ENCODE measurements at places on chromosomes 4 and X.

DNA sequence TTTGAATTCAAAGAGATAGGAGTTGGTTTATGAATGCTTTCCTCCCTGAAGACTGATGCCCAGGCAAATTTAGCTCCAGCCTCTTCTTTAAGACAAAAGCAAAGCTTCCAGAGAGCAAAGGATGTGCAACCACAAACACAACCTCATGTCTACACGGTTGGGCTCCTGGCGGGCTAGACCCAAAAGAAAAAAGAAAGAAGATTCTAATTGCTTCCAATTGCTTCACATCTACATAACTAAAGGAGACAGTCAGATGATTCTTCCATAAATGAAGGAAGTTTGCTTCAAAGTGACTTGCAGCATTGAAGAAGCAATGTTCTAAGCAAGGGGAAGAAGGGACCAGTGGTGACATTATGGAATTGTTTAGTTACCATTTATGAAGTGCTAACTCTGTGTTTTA, 1603.0 kb upstream of the TENM3 start:
- DNase-seq = no peak

DNA sequence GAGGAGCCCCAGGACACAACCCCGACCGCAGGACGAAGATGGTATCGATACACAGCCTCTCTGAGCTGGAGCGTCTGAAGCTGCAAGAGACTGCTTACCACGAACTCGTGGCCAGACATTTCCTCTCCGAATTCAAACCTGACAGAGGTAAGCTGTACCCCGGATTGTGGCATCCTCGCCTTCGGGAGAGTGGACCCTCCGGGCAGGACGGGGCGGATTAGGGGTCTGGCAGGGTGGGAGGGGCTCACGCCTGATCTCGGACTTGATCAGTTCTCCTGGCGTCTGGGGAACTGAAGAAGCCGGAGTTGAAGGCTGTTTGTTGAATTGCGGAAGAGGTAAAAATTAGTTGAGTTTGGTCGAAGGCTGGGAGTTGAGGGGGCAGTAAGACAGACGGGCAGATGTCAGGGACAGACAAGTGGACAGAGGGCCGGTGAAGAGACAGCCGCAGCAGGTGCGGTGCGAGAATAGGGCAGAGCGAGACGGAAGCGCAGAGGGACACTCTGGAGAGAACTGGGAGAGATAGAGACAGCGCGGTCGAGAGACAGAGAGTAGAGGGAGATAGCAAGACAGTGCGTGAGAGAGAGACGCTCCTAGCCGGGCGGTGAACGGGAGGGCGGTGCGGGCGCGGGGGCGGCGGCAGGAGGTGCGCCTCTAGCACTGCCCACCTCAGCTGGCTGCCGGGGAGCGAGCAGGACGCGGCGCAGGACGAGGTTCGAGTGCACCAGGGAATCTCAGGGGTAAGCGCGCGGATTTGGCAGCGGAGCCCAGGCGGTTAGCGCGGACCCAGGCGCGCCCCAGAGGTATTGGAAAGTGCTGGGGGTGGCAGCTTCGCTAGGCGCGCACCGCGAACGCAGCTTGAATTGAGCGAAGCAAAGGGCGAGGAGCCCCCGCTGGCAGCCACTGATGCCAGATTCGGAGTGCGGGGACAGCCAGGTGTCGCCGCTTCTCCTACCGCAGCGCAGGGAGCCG, 23.9 kb downstream of the ARHGAP36 start:
- DNase-seq = no peak

GRCh38 chrX:152245213-152245612, 106.8 kb upstream of the MAGEA10 start:
- DNase-seq = peak; percentile 0

DNA sequence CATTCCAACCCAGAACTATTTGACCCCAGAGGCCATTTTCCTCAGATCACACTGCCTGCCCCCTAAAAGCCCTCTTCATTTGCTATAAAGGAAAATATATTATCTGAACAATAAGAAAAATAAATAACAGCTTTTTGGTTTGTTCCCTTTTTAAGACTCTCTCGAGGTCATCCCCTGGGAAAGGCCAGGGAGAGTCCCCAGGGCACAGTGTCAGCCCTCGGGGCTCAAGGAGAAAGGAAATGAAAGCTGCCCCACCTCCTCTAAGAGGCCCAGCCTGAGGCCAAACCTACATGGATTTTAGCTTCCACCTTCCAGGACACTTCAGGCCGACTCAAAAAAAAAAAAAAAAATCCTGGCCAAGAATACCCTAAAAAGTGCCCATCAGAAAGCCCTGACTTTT, 97.6 kb downstream of the SH3KBP1 start:
- no peak for DNase-seq

GRCh38 chr4:76310683-76311082, 4.2 kb downstream of the STBD1 start:
- DNase-seq = no peak

GRCh38 chrX:34563804-34564203, 93.3 kb downstream of the TMEM47 start:
- no peak for DNase-seq

DNA sequence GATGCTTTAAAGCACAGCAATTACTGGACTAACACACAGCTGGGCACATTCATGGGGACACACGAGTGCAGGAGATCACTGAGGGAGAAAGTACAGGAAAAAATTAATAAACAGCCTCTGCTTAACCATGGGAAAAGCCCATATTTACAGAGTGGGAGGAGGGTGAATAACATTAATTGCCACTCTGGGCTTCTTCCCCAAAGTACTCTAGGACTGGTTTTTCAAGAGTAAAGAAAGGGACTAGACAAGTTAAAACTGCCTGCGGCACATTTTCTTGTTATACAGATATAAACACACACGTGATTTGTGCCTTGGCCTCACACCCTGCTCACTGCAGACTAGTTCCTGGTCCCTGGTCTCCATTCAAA, 179.7 kb upstream of the TET2 start:
- DNase-seq = peak; percentile 8

DNA sequence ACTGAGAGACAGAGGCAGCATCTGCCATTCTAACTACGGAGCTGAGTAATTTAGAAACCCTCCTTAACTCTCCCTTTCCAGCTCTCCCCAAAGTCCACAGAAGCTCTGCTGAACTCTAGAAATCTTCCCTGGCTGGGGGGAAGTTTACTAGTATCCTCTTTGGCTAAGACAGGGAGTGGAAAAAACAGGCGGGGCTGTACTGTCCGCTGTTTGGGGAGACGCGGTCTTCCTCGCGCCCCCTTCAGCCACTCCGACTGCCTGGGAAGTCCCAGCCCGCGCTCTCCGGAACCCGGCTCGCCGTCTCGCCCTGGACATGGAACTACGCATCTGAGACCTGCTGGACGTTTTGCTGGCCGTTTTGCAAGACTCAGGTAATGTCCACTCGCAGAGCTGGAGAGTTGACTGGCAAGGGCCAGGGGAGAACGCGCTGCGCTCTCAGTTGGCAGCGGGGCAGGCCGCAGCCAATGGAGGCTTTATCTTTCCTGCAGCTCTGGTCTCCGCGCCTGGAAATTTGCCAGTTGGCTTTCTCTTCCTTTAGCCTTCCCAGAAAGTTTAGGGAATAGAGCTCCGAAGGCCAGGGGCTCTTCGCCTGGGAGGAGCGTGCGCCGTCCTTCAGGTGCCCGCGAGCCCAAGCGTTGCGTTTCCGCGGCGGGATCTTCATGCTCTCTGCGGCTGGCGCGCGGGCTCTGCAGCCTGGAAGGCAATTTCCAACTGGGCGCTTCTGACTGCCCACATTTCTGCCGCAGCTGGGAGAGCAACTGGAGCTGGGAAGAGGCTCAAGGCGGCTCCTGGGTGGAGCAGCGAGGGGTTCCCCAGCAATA, 892 bp downstream of the IL1RAPL2 start:
- no peak for DNase-seq

GRCh38 chrX:124098089-124098488, 136.6 kb downstream of the STAG2 start:
- peak; percentile 2 for DNase-seq

DNA sequence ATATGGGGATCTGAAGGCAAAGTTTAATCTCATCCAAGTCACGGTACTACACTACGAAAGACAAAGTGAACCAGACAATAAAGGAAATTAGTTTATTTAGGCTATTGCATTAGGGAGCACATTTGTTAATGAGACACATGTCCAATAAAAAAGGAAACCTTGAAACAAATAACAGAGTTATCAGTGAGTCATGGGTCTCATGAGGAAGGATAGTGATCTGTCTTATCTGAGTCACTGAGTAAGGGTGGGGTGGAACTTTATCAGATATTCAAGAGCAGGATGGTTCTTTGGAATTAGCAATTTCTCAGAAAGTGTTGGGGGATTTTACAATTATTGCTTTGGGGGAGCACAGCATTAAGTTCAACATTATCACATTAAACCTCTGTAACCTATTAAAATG, 188.9 kb upstream of the IL1RAPL1 start:
- DNase-seq = no peak

GRCh38 chr4:8266508-8266907, 3.0 kb upstream of the HTRA3 start:
- DNase-seq = no peak

- no peak for DNase-seq
Observed at GRCh38 chr4:34636623-34637022, 1607.7 kb downstream of the ARAP2 start.

- no peak for DNase-seq
Observed at GRCh38 chr4:86522349-86522748, 71.8 kb upstream of the PTPN13 start.

- DNase-seq = no peak
Observed at GRCh38 chr4:138021139-138021830, 220.9 kb downstream of the SLC7A11 start.

DNA sequence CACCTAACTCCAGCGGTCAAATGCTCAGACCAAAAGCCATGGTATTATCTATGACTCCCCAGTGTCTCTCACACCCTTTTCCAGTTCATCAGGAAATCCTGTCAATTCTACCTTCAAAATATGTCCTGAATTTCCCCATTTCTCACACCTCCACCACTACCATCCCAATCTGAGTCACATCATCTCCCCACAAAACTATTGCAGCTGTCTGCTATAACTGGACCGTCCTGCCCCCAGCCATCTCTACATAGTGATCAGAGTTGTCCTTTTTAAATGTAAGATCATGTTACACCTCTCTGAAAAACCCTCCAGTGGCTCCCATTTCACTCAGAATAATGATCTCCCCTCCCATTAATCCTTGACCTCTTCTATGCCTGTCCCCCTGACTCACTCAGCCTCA, 6.8 kb upstream of the ODAPH start:
- no peak for DNase-seq

DNA sequence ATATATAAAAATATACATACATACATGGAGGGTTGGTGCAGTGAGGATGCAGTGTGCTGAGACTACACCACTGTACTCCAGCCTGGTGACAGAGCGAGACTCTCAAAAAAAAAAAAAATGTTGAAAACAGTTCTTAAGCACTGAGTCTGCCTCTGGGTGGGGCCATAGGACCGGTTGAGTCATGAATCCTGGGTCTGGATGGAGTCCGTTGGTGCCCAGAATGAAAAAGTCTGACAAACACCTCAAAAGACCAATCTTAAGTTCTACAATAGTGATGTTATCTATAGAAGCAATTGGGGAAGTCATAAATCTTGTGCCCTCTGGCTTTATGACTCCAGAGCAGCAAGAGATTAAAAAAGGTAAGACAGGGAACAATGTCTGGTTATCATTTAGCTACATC, 70.4 kb downstream of the FGFBP1 start:
- no peak for DNase-seq

DNA sequence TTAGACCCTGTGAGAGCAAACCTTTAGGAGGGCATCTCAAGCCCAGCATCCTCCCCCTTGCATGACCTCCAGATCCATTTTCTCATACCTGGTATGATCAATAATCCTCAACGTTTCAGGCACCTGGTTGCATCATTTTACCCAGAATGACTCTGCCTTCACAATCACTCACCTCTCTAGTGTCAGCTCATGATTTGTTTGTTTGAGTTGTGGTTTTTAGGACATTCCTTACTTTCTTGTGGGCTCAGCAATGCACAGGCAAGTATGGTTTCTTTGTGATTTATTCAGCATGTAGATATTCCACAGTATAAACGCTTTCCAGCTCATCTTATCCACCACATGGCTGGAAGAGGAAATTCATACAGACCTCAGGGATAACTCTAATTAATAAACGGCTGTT, 93.6 kb upstream of the CPEB2 start:
- no peak for DNase-seq

All from inflammatory macrophage (primary cell).